ENCODE measurements at places on chromosomes 1 and 21.

DNA sequence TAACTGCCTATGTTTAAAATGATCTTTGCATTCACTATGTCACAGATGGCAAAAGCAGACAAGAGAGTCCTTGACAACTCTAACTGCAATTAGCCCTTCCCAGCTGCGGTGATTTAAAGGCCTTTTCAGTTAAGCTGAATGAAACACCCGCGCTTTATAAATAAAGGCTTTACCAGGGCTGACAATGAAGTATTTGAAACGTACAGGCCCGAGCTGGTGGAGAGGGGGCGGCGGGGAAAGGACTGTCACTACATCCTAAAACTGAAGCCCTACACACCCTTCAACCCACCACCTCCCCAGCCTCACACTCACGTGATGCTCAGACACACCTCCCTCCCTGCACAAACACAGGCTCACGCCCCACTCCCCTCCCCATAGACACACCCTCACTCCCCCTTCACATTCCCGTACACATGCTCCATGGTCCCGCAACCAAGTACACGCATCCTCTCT is 45.5 kb downstream of the GRIK3 start:
- DNase-seq, result no peak

DNA sequence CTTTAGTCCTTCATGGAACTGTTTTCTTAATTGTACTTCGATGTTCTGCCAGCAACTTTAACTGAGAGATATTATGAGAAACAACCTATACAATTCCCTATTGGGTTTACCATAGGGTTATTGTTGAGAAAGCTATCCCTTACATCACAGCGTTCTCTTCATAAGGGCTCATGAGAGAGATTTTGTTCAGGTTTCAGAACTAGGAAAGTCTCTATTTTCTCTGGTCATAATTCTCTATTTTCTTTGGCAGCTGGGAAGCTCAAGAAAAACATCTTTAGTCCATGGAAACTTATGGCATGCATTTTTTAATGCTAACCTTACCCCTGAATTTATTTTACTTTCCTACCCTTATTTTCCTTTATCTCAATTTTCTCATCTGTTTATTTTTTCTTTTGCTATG is 38.2 kb downstream of the NMNAT2 start:
- DNase-seq, result no peak

DNA sequence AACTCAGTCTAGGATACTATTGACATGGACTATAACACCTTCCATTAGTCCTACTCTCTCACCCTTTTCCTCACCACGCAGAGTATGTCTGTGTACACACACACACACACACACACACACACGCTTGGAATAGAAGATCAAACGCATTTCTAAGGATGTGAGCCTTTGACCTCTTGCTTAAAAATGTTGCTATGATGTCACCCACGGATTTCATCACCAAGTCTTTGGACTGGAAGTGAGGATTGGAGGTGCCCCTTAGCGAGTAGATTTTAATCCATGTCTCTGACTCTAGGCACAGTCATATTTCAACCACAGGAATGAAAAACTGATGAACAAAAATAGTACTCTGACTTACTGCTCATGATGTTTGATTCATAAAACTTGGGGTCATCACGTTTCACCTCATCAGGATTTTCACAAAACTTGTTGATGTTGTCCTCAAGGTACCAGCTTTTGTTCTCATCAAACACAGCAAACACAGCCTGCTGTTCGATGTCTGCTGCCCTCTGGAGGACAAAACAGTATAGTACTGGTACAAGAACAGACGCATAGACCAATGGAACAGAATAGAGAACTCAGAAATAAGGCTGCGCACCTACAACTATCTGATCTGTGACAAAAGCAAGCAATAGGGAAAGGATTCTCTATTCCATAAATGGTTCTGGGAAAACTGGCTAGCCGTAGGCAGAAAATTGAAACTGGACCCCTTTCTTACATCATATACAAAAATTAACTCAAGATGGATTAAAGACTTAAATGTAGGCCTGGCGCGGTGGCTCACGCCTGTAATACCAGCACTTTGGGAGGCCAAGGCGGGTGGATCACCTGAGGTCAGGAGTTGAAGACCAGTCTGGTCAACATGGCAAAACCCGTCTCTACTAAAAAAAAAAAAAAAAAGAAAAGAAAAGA is 39.9 kb downstream of the F5 start:
- peak; percentile 69 for DNase-seq

GRCh38 chr1:56472860-56473259 is 106.5 kb downstream of the PLPP3 start:
- no peak for DNase-seq

GRCh38 chr1:83102630-83103071 is 896.3 kb downstream of the TTLL7 start:
- DNase-seq, result peak; percentile 35

- no peak for DNase-seq
Measured at GRCh38 chr1:48966583-48966982, 189.9 kb upstream of the BEND5 start.

Measured in Daoy (cell line).